ENCODE measurements at places on chromosomes 1 and 21. TPM values are rescaled to one million over a fixed set of nuclear protein-coding genes. Genes with fewer than 3 reads are reported as not detected.

THEM5 gene
- total RNA-seq = not detected

FLG gene
- total RNA-seq = not detected

FMN2 gene
- total RNA-seq = not detected

AK4 gene
- 108 TPM for total RNA-seq

MYOM3 gene
- not detected for total RNA-seq

DNAJC11 gene
- total RNA-seq = 81.4 TPM

Data from activated T-helper 1 cell treated with anti-CD3 and anti-CD28 coated beads, Interleukin-12 subunit alpha, Interleukin-12 subunit beta, Interleukin-2, Interleukin-4 antibody, amounts not matched to agents 30 ng/mL and 10 ng/mL and 1 ng/mL, durations not matched to agents 14 hours and 24 hours and 36 hours (primary cell).